NCI-H69 (cell line): ENCODE measurements at places on chromosomes 1 and 21.
A peak's percentile ranks its signal among the peaks of the same experiment; 100 is the strongest.

- DNase-seq: no peak
Observed at GRCh38 chr1:11701981-11702803, 10.7 kb downstream of the DRAXIN start.

DNA sequence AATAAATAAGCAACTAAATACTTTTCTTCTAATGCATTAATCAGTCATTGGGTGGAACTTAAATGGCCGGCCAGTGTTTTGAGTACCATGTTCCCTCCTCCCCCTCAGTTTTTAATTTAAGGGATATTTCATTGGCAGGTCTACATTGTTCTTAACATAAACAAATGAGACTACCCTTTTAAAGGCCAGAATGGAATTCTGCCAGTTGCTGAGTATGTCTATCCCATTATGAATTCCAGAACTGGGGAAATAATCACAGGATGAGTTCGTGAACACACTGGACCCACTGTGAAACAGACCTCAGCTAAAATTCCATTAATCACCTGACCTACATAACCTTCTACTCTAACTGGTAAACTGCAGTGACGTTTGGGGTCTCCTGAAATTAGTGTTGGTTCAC, 305.5 kb upstream of the PKN2 start:
- DNase-seq: no peak

DNA sequence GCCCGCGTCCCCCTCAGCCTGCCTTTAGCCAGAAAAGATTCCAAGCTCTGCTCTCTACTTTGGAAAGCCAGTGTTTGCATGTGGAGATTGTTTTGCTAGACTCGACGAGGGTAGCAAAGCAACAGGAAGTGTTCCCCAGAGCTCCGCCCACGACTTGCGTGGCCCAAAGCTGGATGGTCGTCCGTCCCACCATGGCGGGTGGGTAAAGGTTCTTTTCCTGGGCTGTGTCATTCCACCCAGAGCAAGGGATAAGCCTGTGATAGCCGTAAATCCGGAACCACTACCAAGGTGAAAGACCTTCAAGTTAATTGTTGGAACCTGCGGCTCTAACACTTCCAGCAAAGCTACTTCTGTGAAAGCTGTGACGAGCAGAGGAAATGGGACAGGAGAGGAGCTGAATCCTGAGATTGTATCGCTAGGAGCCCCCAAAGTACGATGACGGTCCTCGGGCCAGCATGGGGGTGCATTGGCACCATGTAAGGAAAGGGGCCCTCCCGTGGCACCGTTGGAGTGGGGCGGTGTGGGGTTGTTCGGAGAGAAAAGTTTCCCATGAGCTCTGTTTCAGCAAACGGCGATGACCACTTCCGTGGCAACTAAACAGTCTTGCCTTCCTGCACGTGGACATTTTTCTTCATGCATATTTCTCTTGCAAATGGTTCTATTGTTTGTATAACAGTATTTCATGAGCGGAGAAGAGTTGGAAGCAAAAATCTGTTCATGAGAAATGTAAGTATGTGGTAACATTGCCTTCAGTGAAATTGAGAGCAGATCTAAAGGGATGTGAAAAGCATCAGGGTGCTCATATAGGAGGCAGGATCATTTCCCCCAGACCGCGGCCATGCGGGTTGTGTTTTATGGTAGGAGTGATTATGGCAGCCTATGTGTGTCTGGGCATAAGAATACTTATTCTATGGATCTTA, 8.4 kb downstream of the MX2 start:
- no peak for DNase-seq

DNA sequence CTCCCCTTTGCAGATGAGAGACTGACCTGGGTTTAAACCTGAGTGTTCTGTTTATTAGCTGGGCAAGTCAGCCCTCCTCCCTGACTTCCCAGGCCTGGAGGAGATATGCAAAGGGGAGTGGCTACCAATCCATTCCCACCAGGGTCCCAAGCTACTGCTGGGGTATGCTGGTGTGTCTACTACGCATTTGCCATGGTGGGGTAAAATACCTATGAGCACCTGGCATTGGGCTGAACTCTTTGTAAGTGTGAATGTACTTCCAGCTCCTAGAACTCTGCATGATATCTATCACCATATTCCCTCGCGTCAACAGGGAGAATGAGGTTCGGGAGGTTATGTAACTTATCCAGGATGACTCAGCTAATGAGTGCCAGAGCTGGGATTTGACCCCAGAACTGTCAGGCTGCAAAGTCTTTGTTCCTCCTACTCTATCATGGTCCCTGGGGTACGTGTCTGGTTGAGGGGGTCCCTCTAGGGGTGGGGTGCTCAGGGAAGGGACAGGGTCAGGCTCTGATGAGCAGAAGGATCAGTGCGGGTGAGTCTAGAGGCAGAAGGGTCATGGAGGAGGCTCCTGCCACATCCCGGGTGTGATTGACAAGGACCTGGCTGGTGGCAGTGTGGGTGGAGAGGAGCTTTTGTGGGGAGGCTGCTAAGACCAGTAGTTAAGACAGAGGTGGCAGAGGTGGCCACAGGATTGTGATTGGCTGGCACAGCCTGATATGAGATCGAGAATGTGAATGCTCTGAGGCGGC, 16.7 kb downstream of the AMPD2 start:
- DNase-seq: peak; percentile 62

DNA sequence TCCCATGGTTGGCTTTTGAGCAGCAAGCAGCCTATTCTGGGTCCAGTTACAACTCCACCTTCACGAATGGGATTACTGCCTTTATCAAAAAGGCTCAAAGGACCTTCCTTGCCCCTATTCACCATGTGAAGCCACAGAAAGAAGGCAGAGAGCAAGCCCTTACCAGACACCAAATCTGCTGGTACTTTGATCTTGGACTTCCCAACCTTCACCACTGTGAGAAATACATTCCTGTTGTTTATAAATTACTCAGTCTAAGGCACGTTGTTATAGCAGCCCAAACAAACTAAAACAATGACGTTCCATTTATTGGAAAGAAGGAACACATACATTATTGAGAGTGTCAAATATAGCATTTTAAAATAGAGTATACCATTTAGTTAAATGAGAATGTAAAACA, 1557.9 kb downstream of the PLA2G4A start:
- no peak for DNase-seq

GRCh38 chr1:201597551-201598230, 58.8 kb downstream of the NAV1 start:
- DNase-seq: peak; percentile 100

DNA sequence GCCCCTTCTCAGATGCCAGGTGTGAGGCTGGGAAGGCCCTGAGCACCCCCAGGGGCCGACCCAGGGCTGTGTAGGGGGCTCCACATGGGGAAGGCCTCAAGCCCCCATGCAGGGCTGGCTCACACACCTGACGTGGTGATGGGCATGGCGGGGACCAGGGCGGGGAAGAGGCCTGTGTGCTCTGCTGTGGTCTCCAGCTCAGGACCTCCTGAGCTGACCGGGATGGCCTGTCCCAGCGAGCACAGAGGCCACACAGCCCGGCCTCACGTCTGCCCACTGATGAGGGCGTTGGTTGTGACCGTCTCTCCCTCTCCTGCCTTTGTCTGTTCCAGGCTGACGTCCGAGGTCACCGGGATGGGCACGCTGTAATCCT, 40.2 kb upstream of the COL6A1 start:
- DNase-seq: no peak

GRCh38 chr1:243548516-243548915, 292.7 kb downstream of the SDCCAG8 start:
- DNase-seq: no peak

GRCh38 chr1:6123083-6123482, 57.0 kb downstream of the CHD5 start:
- DNase-seq: no peak

- DNase-seq: no peak
Observed at GRCh38 chr1:221631556-221631955, 110.3 kb downstream of the DUSP10 start.

GRCh38 chr1:111475701-111476100, 1.9 kb downstream of the C1orf162 start:
- no peak for DNase-seq

DNA sequence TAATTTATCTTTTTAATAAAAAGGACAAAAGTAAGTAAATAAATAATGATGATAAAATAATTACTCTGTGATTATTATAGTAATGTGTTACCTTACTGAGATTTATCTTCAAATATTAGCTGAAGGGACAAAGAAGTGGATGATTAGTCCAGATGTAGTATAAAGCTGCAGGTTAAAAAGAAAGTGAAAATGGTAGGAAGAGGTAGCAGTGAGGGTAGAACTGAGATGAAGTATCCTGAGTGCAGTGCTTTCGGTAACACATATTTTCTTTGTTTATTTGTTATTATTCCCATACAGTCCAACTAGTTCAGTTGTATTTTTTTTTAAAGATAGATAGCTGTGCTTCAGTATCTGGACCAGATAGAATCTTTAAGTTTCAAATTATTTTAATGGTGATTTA, 1203.5 kb downstream of the NCAM2 start:
- no peak for DNase-seq

DNA sequence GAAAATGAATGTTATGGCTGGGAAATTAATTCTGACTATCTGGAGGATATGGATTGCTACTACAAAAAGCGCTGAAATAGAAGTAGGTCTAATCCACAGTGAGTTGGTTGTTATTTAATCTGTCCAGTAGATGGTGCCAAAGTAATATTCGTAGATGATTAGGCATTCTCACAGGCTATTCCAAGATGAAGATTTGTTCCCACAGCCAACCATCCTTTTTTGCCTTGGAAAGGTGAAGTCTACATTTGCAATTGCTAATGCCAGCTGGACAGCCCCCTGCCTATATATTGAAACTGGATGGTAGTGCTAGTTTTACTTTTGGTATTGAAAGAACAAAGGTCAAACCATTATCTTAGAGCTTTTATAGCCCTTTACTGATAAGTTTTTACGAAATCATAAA, 43.8 kb downstream of the RBM11 start:
- DNase-seq: peak; percentile 68

DNA sequence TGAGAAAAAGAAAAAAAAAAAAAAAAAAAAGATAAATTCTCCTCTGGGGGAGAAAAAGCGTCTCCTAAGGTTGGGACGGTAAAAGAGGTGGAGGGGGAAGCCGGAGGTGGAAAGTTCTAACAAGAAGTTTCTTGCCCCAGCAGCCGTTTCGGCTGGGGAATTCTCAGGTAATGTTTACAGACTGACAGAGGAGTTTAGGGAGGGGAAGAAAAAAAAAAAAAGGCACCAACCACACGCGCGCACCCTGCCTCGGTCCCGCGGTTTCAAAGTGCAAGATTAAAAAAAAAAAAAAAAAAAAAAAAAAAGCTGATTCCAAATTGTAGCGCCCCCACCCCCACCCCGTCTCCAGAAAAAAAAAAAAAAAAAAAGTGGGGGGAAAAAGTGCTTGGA, 504 bp downstream of the DHRS3 start:
- DNase-seq: peak; percentile 58

DNA sequence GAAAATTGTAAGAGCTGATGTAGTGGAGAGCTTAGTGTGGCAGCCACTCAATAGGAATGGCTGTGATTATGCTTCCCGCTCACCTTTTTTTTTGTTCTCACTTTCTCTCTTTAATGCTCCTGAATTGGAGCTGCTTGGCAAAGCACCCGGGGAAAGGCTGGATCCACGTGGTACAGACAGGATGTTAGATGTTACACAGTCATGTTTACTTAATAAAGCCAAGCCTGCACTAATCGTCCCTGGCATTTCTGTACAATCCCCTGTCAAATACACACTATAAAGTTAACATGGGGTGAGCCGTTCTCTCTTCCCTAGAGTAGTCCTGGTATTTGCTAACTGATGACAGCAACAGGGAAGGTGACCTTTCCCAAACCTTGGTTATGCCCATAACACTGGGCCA, 187.8 kb downstream of the ZSCAN20 start:
- DNase-seq: no peak

DNA sequence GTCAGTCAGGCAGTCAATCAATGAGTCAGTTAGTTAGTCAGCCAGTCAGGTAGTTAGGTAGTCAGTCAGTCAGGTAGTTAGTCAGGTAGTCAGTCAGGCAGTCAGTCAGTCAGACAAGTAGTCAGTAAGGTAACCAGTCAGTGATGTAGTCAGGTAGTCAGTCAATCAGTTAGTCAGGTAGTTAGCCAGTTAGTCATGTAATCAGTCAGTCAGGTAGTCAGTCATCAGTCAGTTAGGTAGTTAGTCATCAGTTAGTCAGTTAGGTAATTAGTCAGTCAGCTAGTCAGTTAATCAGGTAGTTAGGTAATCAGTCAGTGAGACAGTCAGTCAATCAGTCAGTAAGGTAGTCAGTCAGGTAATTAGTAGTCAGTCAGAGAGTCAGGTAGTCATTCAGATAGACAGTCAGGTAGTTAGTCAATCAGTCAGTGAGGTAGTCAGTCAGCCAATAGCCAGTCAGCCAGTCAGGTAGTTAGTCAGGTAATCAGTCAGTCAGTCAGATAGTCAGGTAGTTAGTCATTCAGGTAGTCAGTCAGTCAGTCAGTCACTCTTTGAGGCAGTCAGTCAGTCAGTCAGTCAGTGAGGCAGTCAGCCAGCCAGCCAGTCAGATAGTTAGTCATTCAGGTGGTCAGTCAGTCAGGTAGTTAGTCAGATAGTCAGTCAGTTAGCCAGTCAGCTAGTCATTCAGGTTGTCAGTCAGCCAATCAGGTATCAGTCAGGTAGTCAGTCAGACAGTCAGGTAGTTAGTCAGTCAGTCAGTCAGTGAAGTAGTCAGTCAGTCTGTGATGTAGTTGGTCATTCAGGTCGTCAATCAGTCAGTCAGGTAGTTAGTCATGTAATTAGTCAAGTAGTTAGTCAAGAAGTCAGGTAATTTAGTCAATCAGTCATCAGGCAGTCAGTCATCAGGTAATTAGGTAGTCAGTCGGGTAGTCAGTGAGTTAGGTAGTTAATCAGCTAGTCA, 15.3 kb downstream of the KRTAP10-1 start:
- no peak for DNase-seq
